NCI-H187 (cell line): ENCODE measurements at places on chromosomes 11 and 22.

DNA sequence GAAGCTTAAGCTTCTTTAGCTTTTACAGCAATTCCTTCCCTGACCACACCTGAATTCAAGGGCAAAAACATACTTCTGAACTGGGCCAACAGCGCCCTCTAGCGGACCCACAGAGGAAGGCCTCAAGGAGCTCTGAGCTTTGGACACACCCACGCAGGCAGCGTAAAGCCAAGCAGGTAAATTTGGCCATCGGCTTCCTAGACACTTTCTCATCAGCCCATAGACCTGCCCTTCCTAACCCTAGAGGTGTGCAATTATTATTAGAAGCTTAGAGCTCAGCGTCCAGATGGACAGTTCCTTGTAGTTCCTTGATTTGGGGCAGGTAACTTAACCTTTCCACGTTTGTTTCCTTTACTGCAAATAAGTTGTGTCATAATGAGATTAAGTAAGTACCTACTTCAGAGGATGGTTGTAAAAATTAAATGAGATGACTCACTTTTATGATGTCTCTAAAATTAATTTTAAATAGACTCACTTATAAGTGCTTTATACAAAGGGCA lies 25.7 kb upstream of the HMGXB4 start:
- DNase-seq, result peak; percentile 10

GRCh38 chr11:13668957-13669521 lies 571 bp downstream of the FAR1 start:
- DNase-seq, result no peak

DNA sequence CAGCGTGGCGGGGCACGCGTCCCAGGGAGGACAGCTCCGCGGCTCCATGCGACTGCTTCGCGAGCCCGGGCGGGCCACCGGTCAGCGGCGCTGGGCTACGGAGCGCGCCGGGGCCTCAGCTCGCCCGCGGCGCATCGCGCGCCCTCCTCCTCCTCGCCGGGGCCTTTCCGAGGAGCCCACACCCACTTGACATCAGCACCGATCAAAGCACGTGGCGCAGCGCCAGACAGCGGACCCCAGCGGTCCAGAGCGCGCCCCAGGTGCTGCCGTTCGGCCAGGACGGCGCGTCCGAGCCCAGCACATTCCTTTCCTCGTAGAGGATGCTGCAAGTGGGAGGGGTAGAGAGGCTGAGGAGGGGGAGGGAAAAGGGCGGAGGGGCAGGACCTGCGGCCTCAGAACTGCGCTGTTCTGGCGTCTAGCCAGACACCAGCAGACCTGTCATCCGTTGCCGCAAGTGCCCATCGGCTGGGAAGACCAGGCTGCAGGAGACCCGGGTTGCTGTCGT lies 88.6 kb downstream of the PLEKHA7 start:
- peak; percentile 67 for DNase-seq

DNA sequence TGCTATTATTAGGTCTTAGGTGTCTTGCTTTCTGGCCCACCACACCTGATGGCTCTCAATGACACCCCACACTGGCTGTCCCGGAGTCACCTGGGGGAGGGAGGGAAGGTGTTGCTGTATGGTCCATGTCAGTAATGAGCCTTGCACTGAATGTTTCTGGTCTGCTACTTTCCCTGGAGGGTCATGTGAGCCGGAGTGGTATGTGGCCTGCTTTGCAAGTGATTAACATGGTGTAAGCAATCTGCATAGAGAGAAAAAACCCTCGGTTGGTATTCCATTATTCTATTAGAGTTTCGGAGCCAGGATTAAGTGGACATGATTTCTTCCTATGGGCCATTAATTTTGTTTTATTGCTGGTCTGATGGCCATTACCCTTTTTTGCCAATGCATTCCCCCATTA lies 63.9 kb downstream of the PKNOX2 start:
- no peak for DNase-seq

DNA sequence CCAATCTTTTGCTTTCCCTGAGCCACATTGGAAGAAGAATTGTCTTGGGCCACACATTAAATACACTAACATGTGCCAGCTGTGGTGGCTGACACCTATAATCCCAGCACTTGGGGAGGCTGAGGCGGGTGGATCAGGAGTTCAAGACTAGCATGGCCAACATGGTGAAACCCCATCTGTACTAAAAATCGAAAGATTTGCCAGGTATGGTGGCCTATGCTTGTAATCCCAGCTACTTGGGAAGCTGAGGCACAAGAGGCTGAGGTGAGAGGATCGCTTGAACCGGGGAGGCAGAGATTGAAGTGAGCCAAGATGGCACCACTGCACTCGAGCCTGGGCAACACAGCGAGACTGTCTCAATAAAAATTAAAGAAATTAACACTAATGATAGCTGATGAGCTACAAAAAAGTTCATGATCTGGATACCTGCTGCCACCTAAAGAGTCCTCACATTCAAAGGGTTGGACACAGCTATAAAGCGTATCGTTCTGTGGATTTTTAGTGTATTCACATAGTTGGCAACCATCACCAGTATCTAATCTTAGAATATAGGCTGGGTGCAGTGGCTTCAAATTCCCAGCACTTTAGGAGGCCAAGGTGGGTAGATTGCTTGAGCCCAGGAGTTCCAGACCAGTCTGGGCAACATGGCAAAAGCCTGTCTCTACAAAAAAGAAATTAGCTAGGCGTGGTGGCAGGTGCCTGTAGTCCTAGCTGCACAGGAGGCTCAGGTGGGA lies 3.4 kb upstream of the LDHC start:
- no peak for DNase-seq

DNA sequence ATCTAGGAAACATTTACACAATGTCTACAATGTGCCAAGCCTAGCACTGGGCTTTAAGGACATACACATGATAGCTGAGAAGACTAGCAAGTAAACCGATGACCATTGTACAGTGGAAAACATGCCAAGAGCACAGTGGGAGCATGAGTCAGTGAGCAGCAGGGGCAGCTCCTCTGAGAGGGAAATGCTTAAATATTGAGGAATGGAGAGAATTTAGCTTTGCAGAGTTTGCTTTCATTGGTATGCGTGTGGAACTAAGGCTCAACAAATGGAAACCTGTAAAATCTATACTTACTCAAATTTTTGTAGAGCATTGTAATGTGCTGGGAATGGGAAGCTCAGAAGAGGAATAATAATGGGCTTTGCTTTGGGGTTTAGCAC lies 282.3 kb downstream of the ST3GAL4 start:
- DNase-seq, result no peak

DNA sequence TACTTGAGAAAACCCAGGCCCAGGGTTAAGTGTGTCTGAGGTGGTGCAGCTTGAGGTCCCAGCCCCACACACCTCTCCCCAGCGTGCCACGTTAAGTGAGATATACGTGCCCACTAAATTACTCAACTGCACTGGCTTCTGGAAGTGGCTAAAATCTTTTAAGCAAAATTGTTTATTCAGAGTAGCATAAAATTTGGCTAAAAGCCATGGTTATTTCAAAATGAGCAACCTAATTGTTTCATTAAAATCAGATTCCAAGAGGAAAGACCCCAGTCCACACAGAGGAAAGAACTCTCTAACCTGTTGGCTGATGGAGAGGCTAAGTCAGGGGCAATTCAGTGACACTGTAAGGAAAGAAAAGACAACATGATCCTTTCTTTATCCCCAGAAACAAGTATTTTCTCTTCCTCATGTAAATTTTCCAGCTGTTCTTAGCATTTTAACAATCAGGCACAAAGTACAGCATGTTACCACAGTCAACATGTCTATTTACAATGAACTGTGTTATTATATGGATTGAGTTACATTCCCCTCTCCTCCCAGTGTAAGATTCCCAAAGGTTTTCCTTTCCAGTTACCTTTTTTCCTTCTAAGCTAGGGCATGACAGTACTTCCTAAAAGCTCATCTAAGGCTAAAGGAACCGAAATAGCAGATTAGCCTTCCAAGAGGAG lies 26.6 kb downstream of the NUP50 start:
- no peak for DNase-seq
